ENCODE measurements at places on chromosomes 2 and 18.

GRCh38 chr2:72139471-72139873, 8.2 kb downstream of the CYP26B1 start:
- DNase-seq: no peak

GRCh38 chr18:27005589-27005988, 140.1 kb upstream of the AQP4 start:
- no peak for DNase-seq

- DNase-seq: no peak
These were observed 171.3 kb downstream of the NDUFA10 start for GRCh38 chr2:239853706-239854327.

- no peak for DNase-seq
These were observed 86.8 kb downstream of the SEMA4F start for GRCh38 chr2:74740741-74741431.

- DNase-seq: no peak
These were observed 37.0 kb downstream of the NABP1 start for GRCh38 chr2:191714925-191715324.

DNA sequence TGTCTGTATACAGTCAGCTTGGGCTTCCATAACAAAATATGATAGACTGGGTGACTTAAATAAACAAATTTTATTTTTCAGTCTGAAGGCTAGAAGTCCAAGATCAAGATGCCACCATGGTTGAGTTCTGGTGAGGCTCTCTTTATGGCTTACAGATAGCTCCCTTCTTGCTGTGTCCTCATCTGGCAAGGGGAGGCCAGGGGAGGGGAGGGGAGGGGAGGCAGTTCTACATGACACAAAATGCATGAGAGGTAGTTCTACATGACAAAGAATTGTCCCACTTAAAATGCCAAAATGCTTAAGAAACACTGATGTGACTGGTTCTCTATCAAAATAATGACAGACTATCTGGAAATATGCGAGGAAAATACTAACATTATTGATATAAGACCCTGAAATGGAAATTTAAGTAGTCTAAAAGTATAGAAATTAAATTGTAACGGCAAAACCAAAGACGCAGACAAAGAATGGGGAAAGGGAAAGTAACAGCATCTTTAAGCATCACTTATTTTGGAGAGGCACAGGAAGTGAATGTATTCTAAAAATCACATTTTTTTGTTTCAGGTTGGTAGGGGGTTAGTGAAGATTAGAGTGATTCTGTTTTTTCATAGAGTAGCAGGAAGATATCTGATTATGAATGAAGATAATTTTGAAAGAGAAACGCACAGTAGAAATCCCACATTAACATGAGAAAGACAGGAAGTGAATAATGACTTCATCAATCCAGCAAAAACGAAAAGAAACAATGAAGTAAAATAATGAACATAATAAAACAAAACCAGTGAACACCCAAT, 131.4 kb downstream of the STRN start:
- no peak for DNase-seq

- DNase-seq: no peak
These were observed 72.5 kb upstream of the SMAD2 start for GRCh38 chr18:48002933-48003365.

DNA sequence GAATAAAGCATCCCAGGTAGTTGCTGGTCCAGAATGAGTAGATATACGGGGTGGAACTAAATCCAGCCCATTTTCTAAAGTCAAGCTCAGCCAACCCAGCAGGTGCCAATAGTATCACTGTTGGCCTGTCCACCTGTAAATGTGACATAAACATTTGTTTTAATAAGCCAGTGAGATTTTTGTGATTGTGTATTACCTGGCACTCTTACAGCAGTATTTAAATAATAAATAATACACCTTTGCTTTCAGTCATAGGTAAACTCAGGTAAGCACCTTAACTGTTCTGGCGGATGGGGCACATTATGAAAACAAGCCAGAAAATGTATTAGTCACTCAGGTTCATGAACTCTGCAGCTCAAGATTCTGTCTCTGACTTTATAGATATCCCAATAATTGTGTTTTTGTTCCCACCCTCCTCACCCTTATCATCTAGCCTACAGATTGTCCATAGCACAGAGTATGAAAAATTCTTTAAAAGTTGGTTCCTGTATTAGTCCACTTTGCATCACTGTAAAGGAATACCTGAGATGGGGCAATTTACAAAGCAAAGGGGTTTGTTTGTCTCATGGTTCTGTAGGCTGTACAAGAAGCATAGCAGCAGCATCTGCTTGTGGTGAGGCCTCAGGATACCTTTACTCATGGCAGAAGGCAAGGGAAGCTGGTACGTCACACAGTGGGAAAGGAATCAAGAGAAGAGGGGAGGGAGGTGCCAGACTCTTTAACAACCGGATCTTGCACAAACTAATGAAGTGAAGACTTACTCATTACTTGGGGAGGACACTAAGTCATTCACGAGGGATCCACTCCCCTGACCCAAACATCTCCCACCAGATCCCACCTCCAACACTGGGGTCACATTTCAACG, 73.0 kb upstream of the CYRIA start:
- no peak for DNase-seq

GRCh38 chr2:73850009-73850408, 21.2 kb downstream of the STAMBP start:
- DNase-seq: no peak

- DNase-seq: no peak
These were observed 38.8 kb downstream of the TMEM178A start for GRCh38 chr2:39704540-39704939.

DNA sequence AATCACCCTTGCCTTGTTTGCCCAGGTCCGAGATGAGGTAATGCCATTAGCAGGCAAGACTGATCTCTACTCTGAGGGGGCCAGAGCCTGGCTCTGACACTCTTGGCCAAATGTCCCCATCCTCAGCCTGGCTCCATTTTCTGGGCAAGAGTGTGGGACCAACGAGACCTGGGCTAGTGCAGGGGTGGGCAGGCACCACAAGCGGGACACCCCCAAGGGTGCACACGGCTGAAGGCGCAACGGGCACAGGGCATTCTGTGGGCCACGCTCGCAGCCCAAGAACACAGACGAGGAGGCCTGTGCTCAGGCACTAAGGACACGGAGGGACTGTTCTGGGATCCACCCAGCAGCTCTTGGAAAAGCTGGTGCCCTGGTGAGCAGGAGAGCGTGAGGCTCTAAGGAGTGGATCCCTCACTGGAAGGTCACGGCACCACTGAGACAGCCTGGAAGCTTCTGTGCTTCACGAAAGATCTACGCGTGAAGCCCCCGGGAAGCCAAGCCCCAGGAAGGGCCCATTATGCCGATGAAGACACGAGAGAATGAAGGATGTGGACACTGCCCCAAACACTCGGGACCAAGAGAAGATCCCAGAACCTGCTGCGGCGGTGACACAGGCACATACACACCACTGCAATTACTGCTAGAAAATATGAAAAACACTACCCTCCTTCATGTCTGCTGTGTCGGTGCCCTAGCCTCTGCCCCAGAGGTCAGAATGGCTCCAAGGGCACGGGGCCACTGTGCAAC, 138.2 kb downstream of the HDAC4 start:
- DNase-seq: no peak

GRCh38 chr2:232336241-232336736, 42.3 kb upstream of the ALPP start:
- no peak for DNase-seq

- peak; percentile 62 for DNase-seq
These were observed 82.7 kb upstream of the POMC start for GRCh38 chr2:25251071-25251421.

- DNase-seq: no peak
These were observed 436 bp upstream of the SMYD1 start for GRCh38 chr2:88067189-88067588.

- DNase-seq: no peak
These were observed 24.2 kb downstream of the CNRIP1 start for GRCh38 chr2:68295516-68295915.

DNA sequence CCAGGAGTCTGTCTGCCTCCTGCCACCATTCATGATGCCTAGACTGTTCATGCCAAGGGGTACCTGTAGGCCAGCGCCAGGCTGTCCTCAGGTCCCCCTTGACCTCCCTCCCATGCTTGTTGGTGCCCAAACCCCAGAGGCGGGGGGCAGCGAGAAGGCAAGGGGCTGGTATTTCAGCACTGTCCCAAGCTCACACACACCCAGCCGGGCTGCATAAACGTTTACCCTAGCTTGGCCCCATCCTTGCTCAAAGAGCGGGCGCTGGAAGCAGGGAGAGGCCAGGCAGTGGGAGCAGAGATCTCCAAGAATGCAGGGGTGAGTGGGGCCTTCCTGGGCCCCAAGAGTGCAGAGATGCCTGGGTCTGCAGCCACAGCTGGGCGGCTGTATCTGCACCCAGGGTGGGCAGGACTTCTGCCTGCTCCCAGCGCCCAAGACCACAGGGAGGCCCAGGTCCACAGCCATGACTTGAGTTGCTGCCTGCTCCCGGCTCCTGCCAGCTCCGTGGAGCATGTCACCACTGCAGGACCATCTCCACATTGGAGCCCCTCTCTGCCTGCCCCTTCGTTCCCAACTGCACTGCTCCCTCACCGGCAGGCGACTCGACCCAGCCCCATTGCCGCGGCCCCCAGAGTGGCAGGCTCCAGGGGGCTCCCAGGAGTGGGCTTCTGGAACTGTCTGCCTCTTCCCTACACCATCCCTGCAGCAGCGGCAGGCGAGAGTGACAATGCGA, 616.6 kb downstream of the METTL4 start:
- no peak for DNase-seq

DNA sequence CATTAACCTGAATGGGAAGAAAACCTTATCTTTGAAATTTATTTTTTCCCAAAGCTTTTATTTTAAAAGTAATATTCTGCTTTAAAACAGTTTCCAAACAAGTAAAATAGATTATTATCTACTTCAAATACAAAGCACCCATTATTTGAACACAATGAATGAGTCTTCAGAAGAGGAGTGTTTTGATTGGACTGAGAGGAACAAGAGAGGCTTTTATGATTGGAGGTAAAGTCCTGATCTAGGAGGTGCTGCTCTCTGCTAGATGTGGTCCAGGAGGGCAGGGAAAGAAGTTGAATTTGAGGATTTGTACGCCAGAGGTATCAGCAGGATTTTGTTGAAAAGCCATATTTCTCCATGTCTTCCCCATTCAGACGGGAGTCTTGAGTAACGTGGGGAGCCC, 900.7 kb downstream of the SOCS6 start:
- no peak for DNase-seq

DNA sequence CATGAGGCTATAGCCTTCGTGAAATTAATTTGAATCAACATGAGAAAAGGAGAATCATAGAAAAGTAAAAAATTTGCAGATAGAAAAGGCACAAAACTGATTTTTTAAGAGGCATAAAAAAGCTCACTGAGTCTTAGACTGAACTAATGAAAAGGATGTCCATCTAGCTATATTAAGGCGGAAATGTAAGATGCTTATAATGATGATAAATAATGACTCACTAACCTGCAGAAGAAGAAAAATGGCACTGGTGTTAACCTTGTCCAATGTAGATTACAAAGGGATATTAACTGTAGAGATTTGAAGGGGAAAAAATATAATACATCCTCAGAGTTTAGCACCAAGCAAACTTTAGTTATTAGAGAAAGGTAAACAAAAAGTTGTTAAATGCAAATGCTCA, 1098.0 kb upstream of the DDX18 start:
- no peak for DNase-seq

DNA sequence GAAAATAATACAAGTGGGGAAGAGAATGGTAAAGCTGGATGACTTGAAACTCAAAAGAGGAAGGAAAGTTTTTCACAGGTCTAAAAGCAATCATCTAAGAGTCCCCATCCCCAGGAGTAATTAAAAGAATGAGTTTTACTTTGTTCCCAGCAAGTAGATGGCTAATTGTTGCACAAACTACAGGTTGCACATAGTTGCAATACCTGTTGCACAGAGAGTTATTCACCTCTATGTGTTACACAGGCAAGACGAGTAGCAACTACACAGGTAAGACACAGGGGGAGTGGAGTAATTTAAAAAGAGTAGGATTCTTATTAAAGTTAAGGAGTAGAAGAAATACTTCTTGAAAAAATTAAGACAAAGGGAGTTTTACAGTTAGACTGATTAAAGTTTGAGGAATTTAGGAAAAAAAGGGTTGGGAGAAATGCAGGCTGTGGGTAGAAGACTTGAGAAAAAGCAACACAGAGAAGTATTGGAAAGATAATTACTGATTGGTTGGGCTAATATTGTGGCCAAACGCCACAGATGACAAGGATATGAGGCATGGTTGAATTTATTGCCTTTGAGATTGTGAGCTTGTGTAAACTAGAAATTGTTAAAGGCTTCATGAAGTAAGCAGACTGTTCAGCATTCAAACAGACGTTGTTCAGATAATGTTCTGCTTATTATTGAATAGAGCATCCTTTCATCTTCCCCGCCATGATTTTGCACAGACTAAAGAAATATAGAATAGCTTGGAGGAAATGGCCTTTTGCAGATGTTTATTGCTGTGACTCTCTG, 699.3 kb downstream of the NR4A2 start:
- DNase-seq: no peak

- no peak for DNase-seq
These were observed 71.6 kb downstream of the ZAP70 start for GRCh38 chr2:97784953-97785352.

GRCh38 chr2:10045561-10046355, 2.4 kb downstream of the KLF11 start:
- DNase-seq: no peak

- no peak for DNase-seq
These were observed 33.6 kb downstream of the ZCCHC2 start for GRCh38 chr18:62556397-62556796.

GRCh38 chr2:113233593-113234550, 44.8 kb downstream of the PAX8 start:
- DNase-seq: no peak

DNA sequence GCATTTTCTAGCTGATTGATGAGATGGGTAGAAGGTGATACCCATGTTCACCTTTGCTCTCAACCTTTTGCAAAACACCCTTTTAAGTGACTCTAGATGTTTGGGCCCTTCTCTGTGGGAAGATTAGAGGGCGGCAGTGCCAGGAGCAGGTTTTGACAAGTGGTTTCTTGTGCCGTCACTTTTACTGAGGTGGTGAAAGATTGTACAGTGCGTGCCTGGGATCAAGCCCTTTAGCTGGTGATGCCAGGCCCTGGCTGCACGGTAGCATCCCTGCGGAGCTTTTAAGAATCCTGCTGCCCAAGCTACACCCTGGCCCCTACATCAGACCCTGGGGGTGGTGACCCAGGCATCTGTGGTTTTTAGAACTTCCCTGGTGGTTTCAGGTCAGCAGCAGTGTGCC, 29.1 kb downstream of the MTCL1 start:
- DNase-seq: no peak
